ENCODE measurements at places on chromosomes 13 and 19.

GRCh38 chr19:16614941-16615340, 13.1 kb downstream of the MED26 start:
- DNase-seq: no peak

- no peak for DNase-seq
These were observed 309.2 kb downstream of the FGF9 start for GRCh38 chr13:21980049-21980448.

GRCh38 chr19:55153652-55154264, 3.8 kb downstream of the TNNI3 start:
- no peak for DNase-seq

- DNase-seq: no peak
These were observed 57.8 kb downstream of the MBNL2 start for GRCh38 chr13:97279913-97280312.

GRCh38 chr19:9151367-9151766, 11.2 kb downstream of the ZNF317 start:
- no peak for DNase-seq

DNA sequence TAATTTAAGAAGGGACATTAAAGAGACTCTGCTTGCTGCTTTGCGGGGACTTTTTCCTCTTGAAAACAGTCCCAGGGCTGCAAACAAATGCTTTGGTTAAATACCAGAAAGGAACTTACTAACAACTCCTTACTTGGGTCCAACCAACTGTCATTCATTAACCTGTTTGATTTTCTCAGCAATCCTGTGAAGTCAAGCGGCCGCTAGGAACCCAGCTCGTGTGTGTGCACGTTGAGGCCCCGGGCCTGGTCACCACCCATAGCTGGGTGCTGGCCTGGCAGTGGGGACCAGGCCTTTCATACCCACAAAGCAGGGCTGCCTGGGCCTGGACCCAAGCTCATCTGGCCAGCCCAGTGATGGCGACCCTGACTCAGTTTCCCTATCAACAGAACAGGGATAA, 50.7 kb downstream of the C1QTNF9 start:
- DNase-seq: no peak

DNA sequence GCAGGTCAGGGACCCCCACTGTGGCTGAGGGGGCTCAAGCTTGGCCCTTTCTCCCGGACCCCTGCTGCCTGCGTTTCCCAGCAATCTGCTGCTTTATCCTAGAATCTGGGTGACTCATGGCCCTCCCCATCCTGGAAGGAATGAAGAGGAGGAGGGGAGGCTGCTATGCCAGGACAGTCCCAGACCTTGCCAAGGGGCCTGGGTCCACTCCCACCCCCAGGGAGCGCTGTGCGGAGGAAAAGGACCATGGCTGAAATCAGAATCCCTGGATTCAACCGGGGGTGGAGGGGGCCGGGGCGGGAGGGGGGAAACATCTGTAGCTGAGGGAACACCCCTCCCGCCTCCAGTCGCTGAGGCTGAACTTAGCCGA, 20.5 kb downstream of the ZNF114 start:
- peak; percentile 59 for DNase-seq

- peak; percentile 17 for DNase-seq
These were observed 2020.1 kb upstream of the PCDH20 start for GRCh38 chr13:63435667-63436324.

GRCh38 chr13:27261396-27261795, 9.2 kb upstream of the RASL11A start:
- no peak for DNase-seq

DNA sequence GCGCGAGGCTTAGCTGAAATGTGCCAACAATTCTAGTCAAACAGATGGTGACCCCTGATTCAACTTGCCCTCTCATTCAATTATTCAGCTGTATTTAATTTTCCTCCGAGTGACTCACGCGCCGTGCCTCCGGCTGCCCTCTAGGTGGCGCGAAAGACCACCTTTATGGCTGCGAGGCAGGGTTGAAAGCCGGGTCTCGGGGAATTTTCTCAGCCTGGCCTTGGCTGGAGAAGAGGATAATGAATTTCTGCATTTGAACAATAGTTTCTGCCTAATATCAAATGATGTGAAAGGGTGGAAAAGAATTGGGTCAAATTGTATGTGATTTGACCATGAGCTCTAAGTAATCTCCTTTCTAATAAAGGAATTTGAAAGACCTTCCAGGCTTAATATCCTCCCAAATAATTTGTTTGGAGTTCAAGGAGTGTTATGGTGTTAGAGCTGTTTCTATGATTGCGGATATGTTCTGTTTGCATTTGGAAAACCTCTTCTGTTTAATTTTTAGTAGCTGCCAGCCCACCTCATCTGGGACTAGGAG, 310.9 kb downstream of the ZNF536 start:
- peak; percentile 82 for DNase-seq

DNA sequence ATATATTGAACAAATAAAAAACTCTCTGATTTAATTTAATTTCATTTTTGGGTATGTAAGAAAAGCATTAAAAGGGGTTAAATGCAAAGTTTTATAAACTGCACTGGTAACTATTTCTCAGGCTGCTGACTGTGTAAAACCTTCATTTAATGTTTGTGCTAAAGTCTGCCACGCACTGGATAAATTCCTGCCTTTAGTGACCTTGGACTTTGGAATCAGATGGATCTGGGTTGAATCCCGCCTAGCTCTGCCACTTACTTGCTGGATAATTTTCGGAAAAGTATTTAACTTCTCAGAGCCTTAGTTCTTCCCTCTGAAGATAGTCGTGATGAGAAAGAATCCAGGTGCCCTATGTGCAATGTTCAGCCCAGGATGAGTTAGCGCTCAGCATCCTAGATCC, 58.6 kb downstream of the RASL11A start:
- DNase-seq: no peak

GRCh38 chr13:27797228-27797624, 4.9 kb downstream of the GSX1 start:
- DNase-seq: no peak

DNA sequence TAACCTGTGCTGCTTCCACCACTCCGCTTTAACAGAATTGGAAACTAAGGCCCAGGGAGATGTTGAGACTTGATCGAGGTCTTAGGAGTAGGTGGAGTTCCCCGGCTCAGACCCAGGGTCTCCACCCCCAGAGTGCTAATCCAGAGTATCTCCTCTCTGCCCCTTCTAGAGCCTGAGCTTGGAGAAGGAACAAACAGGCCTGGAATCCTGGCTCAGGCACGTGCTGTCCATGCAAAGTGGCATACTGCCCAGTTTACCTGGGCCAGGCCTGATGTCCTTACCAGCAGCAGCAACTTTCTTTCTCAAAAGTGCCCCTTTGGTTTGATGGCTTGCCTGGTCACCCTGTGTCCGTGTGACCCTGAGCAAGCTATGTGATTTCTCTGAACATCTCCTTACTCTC, 3.7 kb downstream of the SYNGR4 start:
- no peak for DNase-seq

DNA sequence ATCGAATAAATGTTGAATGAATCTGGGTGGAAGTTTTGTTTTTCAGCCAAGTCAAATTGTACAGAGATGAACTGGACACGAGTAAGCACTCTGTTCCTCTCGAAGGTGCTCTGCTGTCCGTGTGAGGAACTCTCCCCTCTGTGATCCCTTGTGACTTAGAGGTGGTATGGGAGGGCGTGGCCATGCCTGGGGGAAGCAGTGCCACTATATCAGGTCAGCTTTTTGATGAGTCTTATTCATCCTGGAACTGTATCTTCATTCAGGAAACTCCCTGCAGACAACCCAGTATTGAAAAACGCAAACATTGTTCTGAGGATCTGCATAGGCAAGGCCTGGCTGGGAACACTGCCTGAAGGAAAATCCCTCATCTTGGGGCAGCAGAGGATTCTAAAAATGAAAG, 45.7 kb upstream of the FLT1 start:
- DNase-seq: no peak

DNA sequence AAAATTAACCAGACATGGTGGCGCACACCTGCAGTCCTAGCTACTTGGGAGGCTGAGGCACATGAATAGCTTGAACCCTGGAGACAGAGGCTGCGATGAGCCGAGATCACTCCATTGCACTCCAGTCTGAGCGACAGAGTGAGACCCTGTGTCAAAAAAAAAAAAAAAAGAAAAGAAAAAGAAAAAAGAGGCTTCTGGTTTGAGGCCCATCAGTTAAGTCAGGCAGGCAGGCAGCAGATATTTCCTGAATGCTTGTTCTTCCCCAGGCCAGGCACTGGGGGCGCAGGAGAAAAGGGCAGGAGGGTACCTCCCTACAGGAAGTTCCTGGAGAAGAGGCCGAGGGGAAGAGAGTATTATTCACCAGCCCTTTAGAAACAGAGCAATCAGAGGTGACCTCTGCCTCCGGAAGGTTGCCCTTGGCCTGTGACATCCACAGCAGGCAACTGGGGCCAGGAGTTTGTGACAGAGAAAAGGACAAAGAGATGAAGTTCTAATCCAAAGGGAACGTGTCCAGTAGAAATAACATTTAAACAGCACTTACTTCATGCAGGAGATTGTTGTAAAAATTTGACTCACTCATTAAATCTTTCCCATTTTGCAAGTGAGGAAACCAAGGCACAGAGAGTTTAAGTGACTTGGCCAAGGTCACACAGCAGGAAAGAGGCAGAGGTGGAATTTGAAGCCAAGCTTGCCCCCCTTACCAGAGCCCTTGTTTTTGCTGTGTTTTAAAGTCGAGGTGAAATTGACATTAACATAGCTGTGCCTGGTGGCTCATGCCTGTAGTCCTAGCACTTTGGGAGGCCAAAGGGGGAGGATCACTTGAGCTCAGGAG, 4.3 kb upstream of the RLN3 start:
- peak; percentile 63 for DNase-seq

- no peak for DNase-seq
These were observed 11.1 kb upstream of the LILRA5 start for GRCh38 chr19:54324071-54324470.

DNA sequence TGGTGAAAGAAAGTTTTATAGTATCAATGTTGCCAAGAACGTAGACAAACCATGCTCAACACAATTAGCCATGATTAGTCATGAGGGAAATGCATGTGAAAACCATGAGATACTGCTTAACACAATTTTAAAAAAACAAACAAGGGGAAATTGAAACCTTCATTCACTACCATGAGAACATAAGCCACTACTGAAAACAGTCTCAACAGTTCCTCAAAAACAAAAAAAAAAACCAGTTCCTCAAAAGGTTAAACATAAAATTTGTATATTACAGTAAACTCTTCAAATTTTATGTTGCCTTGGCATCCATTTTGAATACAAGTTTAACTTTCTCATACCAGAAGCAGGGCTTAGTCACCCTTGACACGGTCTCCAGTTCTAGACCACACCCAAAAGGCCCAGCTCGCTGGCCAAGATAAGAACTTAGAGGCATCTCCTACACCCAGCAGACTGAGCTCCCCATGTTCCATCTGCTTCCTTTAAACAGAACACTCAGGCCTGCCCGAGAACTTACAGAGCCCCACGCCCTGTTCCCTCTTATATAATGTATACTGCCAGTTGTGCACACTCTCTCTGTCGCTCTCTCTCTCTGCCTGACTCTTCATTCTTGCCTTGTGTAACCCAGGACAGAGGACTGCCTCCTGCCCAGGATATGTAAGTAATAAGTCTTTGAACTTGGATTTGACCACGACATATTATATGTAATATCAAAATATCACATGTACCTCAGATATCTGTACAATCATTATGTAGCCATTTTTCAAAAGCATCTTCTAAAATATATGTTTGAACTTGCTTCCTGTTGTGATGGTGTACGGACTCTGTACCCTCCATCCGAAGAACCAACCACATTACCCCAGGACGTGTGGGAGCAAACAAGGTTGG, 67.4 kb downstream of the STK24 start:
- peak; percentile 70 for DNase-seq

DNA sequence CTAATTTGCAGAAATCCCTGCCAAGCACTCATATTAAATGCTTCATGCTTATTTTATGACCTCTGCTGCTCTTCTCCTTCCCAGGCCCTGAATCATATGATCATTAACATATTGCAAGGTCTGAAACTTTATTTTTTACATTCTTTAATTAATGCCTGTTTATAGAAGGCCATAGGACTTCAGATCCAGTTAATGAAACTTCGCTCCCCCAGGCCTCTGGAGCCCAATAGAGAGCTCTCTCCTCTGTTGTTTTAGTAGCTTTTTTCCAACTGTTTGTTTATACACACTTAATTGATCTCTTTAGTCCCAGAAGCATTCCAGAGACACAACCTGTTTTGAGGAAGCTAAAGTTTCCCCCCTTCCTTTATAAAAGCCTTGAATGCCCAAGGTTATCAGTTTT, 68.3 kb downstream of the DACH1 start:
- DNase-seq: no peak

DNA sequence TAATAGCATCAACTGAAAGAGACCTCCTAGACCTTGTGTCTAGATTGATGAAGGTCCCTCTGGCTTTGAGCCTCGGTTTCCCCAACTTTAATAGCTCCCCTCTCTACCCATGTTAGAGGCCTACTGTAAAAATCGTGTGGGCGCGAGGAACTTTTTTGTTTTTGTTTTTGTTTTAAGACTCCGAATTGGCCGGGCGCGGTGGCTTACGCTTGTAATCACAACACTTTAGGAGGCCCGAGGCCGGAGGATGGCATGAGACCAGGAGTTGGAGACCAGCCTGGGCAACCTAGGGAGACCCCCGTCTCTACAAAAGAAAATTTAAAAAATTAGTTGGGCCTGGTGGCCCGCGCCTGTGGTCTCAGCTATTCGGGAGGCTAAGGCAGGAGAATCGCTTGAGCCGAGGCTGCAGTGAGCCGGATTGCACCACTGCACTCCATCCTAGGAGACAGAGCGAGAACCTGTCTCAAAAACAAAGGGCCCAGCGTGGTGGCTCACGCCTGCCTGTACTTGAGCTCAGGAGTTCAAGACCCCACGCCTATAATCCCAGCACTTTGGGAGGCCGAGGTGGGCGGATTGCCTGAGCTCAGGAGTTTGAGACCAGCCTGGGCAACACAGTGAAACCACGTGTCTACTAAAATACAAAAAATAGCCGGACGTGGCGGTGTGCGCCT, 858 bp upstream of the PPP6R1 start:
- DNase-seq: no peak

- DNase-seq: no peak
These were observed 2.6 kb upstream of the PDE4A start for GRCh38 chr19:10417541-10418234.

- no peak for DNase-seq
These were observed 190.4 kb downstream of the UQCRFS1 start for GRCh38 chr19:29022599-29022998.

DNA sequence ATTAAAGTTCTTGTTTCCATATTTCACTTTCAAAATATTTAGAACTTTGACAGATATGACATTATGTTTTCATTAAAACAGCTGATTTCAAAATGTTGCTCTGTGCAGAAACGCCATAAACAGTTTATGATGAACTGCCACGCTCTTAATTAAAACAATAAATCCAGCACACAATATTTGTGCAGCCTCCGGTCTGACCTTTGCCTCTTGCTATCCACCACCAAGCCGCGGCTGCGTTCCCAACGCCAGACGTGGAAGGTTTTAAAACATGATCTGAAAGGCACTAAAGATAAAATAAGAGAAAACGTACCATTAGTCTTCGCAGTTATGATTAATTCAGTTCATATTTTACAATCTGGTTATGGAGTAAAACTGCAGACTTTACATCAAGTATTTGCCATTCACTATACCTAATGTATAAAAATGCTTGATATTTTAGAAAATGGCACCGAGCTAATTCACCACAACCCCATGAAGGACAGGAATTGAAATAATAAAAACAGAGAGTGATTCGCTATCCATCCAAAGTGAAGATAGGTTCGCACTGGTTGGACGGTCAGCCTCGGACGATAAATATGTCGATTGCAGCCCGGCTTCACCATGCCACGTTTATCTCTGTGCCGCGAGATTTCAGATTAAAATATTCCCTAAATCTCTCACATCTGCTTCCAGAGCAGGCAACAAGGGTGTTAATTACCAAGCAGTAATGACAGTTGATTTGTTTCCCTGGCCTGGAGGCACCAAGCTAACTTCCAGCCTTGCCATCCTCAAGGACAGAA, 103.3 kb upstream of the ZNF507 start:
- no peak for DNase-seq
